ENCODE measurements at places on chromosomes 12 and 14.

GRCh38 chr12:101616027-101616494, 21.3 kb downstream of the MYBPC1 start:
- no peak for DNase-seq

GRCh38 chr12:32080435-32080834, 26.2 kb upstream of the BICD1 start:
- DNase-seq, result no peak

GRCh38 chr12:113054948-113055486, 1.5 kb upstream of the DTX1 start:
- DNase-seq, result no peak

DNA sequence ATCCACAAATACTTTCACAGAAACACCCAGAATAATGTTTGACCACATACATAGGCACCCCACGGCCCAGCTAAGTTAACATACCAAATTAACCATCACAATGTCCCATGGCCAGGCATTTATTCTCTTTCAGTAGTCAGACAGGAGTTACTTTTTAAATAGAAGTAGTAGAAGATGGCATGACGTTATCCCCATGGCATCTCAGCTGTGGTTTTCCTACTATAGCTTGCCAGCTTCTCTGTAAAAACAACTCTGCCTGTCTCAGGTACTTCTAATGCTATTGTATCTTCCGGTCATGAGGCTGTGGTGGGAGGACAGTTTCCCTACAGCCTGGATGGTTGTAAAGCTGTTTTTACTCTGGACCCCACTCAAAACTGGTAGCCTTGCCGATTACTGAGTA, 19.3 kb downstream of the CTSG start:
- DNase-seq, result no peak

DNA sequence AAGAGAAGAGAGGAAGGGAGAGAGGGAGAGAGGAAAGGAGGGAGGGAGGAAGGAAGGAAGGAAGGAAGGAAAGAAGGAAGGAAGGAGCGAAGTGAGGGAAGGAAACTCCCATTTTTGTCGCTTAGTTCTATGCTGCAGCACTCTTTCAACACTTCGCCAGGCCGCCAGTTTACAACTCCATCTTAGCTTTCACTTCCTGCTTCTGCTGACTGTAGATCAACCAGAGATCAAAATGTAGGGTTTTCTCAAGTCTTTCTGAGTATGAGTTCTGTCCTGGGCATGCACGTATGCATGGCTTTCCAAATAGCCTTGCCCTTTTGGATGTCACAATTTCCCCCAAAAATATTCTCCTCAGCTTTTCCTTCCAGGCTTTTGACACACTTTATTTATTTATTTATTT, 723.4 kb downstream of the TRHDE start:
- DNase-seq, result no peak

DNA sequence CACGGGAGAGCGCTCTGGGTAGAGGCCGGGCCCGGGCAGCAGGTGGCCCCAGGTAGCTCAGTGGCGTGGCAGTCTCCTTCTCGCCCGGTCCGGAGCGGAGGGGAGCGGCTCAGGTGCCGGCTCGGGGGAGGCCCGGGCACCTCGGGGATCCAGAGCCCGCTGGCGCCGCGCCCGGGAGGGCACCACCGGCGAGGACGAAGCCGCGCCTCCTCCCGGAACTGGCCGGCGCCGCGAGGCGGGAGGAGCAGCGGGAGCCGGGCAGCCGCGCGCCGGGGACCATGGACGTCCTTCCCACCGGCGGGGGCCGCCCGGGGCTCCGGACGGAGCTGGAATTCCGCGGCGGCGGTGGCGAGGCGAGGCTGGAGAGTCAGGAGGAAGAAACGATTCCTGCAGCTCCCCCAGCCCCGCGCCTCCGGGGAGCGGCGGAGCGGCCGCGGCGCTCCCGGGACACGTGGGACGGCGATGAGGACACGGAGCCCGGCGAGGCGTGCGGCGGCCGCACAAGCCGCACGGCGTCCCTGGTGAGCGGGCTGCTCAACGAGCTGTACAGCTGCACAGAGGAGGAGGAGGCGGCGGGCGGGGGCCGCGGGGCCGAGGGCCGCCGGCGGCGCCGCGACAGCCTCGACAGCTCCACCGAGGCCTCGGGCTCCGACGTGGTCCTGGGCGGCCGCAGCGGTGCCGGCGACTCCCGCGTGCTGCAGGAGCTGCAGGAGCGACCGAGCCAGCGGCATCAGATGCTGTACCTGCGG, 21.5 kb upstream of the GNS start:
- DNase-seq, result peak; percentile 44

- DNase-seq, result no peak
Measured at GRCh38 chr14:91041450-91041849, 19.0 kb downstream of the RPS6KA5 start.

DNA sequence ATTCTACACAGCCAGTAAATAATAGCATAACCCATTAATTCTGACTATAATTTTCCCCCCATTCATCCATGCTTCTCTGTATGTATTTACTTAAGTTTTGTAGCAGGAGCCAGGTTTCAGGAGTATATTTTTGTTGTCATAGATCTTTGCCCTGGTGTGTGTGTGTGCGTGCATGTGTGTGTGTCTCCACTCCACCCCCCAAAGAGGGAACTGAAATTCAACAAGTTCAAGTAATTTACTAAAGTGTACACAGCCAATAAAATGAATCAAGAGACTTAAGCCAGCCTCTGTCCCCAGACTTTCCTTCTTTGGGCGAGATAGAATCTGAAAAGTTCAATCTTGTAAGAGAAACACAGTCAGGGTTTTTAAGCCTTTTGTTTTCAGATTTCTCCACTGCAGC, 792.0 kb downstream of the MED13L start:
- no peak for DNase-seq

- DNase-seq, result no peak
Measured at GRCh38 chr12:55744340-55745030, 1.6 kb downstream of the GDF11 start.

DNA sequence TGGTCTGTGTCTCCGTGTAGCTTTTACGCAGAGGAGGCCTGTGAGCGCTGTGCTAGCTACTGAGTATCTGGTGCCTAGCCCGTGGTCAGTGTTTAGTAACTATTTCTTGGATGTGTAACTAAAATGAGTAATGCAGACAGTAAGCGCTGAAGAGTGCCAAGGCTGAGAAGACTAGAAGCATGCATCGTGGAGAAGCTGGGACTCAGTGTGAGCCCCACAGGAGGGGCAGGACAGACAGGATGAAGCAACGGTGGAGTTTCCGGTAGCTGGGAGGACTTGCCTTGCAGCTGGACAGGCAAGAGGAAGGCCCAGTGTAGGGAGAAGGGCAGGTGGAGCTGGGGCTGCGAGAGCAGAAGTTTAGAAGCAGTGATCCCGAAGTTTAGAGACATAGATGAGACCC, 233.4 kb upstream of the FKBP4 start:
- DNase-seq, result no peak

- DNase-seq, result no peak
Measured at GRCh38 chr12:19025582-19025981, 104.0 kb upstream of the PLEKHA5 start.

DNA sequence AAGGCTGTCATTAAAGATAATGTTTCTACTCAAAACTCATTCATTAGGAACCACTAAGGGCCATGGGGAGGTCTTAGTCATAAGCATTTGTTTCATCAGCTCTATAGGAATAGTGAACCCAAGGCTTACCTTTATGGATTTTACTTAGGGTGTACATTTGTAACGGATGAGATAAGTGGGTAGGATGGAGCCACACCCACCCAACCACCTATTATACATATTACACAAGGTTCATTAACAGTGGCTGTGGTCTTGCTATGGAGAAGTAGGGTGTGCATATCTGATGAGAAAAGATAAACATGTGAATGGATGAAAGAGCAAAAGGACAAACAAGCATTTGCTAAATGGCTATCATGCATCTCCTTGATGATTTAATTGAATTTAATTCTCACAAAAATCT, 39.6 kb upstream of the ITPR2 start:
- DNase-seq, result no peak

DNA sequence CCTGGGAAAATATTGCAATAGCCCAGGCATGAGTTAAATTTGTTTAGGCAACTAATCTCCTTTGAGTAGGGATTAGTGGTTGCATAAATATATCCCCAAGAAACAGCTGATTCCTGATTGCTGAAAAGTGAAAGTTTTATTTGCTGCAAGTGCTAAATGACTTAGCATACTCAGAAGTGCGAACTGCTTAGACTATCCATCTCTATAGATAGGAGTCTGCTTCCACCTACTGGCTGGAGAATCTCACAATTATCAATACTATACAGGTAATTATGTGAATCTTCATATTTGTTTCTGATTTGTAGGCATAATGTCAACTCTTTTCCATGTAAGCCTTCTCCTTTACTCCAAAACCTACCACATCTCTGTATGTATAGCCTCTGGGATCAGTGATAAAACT, 12.0 kb upstream of the SLCO1B3 start:
- no peak for DNase-seq

- no peak for DNase-seq
Measured at GRCh38 chr14:100361626-100362025, 38.5 kb downstream of the SLC25A47 start.

GRCh38 chr12:124827588-124828184, 36.0 kb downstream of the SCARB1 start:
- DNase-seq, result no peak

- DNase-seq, result no peak
Measured at GRCh38 chr14:105260959-105261358, 12.6 kb downstream of the BTBD6 start.

DNA sequence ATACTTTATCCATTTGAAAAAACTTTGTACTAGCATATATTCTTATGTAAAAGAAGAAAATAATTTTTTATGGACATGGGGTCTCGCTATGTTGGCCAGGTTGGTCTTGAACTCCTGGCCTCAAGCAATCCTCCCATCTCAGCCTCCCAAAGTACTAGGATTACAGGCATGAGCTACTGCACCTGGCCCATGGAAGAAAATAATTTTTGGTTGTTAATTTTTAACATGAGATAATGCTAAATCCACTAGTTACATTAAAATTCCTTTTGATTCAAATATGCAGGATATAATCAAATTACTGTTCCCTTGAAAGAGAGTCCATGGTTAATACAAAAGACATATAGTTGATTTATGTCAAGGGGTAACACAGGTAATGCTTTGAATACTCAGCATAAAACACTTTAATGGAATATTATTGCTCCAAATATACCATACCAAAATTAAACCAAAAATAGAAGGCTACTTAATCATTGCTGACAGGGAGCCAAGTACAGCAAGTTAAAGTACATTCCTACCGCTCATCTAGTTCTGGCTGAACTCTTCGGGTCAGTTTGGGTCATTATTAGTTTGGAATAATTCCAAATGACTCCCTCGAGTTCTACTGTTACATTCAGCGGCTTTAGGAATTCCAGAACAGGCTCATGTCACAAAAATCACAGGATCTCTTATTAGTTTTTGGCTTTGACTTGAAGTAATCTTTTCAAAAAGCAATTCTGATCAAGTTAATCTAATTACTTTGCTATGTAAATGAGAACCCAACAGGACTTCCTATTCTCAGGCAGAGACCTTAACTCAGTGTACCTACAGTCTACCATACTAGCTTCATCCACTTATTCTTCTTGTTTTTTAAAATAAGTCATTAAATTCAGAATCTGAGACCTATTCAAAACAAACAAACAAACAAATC, 6.1 kb downstream of the SOS2 start:
- DNase-seq, result no peak

- no peak for DNase-seq
Measured at GRCh38 chr12:58396239-58396638, 454.9 kb downstream of the ATP23 start.

DNA sequence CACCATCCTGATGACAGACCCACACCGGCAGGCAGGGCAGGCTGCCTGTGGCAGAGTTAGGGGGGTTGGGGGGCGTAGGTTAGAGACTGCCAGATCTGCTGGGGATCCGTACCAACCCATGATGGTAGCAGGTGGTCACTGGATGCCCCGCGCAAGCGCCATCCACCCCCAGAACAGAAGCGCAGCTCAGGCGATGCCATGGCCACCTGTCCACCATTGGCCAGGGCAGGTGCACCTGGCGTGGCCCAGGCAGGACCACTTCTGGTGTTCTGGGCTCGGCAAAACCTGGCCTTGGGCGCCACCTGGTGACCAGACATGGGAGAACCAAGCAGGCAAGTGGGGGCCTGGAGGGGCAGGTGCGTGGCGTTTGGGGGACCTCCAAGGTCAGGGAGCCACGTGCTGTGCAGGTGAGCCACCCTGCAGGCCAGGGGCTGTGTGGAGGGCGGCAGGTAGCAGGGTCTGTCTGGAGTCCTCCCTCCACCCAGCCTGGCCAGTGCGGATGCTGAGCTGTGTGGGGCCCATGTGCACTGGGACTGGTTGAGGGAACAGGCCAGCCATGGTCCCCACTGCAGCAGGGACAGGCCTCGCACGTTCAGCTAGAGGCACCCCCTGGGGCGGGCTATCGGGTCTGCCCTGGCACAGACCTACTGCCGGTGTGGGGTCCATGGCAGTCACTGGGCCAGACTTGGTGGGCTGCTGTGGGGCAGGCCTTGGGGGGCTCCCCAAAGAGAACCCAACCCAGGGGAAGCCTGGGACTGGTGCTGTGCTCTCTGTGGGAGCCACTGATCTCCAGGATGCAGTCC, 15.6 kb downstream of the BAG5 start:
- no peak for DNase-seq

- no peak for DNase-seq
Measured at GRCh38 chr12:63822352-63822751, 22.1 kb upstream of the SRGAP1 start.

DNA sequence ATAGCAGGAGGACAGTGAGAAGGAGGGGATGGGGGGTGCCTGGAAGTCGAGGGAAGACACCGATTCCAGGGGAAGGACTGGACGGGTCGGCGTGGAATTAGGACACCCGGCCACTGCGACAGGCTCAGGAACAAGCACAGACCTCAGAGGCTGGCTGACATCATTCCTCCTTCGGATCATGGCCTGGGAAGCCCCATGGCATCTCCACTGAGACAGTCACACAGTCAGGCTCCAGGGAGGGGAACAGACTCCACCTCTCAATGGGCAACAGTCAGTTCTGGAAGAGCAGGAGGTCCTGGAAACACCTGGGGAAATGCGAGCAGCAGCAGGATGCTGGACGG, 67.9 kb upstream of the FBRSL1 start:
- DNase-seq, result no peak

GRCh38 chr12:2288001-2288400, 235.2 kb downstream of the CACNA1C start:
- no peak for DNase-seq

GRCh38 chr14:33259764-33260163, 321.1 kb downstream of the NPAS3 start:
- no peak for DNase-seq

DNA sequence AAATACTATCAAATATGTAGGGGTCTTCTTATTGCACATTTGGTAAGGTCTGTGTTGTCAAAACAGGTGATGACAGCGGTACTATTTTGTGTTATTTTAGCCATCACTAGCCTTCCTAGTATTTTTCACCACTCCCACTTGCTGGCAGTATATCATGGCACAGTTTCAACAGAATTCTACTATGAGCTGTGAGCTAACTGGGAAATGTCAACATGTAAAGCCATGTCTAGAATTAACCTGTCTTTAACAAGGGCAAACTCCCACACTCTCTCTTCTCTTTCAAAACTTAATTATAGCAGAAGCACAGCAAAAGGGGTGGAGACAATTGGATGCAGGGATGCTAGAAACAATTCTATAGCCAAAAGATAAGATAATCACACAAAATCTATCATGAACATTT, 253.4 kb downstream of the PAX9 start:
- DNase-seq, result no peak

- no peak for DNase-seq
Measured at GRCh38 chr12:63495974-63496373, 172.3 kb downstream of the DPY19L2 start.

Measured in neuronal stem cell (in vitro differentiated cells).